SK-N-SH treated with all-trans-retinoic acid at 6 μM for 48 hours (cell line): ENCODE measurements at places on chromosomes 6 and 20.

DNA sequence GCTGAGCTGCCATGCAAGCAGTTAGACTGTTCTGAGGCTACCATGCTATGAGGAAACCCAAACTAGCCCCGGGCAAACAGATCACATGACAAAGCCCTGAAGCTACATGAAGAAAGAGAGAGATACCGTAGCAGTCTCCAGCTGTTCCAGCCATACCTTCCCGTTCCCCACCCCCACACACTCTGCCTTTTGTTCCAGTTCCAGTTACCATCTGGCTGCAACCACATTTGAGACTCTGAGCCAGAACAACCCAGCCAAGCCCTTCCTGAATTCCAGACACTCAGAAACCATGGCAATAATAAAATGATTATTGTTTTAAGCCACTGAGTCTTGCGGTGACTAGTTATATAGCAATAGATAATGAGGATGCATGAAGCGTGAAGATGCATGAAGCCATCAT is 28.3 kb downstream of the RIN2 start:
- no peak for ATAC-seq

DNA sequence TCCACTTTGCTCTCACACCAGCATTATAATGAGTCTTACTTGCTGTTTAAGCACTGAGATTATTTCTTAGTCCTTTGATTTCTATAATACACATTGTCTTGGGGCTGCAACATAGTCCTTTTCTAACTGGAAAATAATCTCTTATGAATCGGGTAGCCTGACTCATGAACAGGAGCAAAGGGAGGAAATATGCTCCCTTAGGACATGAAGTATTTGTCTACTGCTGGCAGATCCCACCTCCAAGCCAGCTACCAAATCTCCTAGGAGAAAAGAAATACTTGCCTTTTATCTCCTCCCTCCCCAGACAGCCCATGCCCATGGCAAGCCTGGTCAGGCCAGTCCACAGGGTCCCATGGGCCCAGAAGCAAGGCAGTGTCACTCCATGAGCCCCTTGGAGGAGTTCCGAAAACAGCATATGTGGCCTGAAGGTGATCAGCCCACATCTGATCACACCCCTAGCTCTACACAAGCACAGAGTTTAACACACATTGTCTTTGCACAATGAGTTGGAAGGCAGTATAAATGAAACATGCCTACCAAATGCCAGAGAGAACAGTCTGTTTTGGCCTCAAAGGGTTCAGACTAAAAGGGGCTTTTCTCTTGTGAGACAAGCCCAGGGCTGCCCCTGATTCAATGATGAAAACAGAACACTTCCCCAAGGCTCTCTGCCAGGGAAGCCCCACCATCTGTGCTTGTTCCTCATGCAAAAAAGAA is 37.1 kb upstream of the SLC4A11 start:
- no peak for ATAC-seq

DNA sequence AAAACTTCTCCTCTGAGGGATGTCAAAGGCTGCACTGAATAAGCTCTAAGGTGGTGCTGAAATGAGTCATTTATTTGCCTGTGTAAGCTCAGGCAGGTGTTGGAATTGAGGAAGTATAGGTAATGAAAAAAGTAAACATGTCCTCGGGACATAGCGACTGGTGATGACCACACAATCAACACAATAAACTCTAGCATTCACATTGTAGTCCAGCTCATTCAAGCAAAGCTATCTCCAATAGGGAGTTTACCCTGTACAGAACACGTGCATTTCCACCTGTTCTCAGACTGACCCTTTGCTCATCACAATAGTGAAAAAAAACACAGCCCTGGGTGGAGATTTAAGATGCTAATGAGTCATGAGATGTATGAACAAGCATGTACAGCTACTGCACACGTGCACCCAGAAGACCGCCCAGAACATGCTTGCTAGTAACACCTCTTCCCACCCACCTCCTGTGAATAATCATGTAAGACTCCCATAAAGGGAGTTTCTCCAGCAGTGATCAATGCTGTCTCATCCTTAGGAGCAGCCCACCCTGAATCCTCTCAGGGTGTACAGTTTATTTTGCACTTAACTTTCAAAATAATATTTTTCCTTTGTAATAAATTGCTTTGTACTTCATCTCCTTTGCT is 33.0 kb upstream of the POU5F1 start:
- ATAC-seq, result peak; percentile 63

GRCh38 chr6:125886914-125887313 is 69.7 kb upstream of the HINT3 start:
- ATAC-seq, result no peak

DNA sequence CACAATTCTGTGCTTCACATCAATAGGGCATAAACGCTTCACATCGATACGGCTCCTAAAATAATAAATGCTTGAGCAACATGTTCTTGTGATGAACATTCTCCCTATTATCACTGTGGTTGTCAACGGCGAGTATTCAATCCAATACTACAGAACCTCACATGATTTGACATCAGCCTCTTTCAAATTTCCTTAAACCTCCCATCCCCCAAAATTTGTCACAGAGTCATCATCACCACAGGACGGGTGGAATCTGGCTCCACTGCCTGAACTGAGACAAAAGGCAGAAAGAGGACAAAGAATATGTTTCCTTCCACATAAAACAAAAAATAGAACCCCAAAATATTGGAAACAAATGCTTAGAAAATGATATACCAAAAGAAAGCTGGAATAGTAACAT is 7.3 kb downstream of the THEMIS start:
- no peak for ATAC-seq

DNA sequence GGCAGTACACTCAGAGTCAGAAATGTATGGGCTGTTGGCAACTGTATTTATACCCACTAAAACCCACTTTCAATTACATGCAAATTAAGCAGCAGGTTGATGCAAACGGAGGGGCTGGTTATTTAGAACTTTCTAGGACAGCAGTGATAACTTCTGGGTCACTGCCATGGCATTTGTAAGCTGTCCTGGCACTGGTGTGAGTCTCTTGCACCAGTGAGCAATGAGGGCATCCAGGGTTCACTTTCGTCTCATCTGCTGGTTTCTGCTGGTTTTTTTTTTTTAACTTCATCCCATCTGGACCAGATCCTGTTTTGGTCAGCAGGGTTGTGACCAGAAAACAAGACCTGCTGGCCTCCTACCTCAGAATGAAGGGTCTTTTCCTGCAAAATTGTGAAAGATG is 49.2 kb downstream of the CDH26 start:
- no peak for ATAC-seq

DNA sequence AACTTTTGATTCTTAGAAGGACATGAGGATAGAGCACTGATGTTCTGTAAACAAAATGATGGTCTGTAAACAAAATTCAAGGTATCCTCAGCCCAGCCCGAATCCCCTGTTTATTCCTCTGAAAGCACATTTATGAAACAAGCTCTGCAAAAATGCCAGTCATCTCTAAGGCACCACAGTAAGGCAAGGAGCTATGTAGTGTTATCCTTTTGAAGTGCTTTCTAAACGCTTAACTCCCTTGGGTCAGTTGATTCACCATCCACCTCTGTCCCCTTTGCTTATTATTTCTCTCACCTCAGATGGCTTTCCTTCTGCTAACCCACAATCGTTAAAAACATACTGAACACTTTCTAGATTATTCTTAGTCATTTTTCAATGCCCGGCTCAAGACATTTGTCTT is 93.8 kb downstream of the ATXN1 start:
- ATAC-seq, result no peak

DNA sequence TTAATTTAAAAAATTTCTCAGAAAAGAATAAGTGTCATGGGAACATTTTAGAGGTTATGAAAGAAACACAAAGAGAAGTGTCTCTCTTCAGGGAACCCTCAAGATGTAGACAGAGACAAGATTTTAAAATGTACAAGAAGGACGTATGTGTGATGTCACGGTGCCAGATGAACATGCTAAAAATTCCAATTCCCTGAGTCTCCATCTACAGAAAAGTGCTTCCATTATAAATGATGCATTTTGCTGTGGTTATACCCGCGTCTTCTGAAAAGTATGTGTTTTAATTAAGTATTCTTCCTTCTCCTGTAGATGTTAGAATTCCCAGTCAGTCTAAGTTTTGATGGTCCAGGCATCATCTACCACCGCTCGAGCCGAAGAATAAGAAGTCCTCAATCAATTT is 489.1 kb downstream of the PREX1 start:
- peak; percentile 64 for ATAC-seq

GRCh38 chr20:33981347-33981746 is 12.4 kb upstream of the RALY start:
- no peak for ATAC-seq

- ATAC-seq, result no peak; the same call in 2 of the 3 replicates
These were observed 10.5 kb downstream of the PIGT start for GRCh38 chr20:45426320-45427016.

DNA sequence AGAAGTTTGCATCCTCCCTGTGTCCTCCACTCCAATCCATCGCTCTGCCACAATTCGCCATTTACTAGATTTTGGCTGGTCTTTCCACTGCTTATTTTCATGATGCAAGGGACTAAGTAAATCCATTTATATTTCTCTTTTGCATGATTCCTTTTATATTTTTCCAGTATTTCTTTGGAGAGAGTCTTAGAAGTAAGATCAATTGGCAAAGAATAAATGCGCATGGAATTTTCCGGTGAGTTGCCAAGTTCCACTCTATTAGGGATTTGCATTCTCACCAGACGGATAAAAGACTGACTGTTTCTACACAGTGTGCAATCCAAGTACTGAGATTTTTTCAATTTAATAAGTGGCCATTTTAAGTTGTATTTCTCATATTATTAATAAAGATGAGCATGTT is 91.7 kb upstream of the PHACTR3 start:
- ATAC-seq, result no peak

GRCh38 chr6:52595000-52595795 is 18.3 kb upstream of the TRAM2 start:
- ATAC-seq, result peak; percentile 91

DNA sequence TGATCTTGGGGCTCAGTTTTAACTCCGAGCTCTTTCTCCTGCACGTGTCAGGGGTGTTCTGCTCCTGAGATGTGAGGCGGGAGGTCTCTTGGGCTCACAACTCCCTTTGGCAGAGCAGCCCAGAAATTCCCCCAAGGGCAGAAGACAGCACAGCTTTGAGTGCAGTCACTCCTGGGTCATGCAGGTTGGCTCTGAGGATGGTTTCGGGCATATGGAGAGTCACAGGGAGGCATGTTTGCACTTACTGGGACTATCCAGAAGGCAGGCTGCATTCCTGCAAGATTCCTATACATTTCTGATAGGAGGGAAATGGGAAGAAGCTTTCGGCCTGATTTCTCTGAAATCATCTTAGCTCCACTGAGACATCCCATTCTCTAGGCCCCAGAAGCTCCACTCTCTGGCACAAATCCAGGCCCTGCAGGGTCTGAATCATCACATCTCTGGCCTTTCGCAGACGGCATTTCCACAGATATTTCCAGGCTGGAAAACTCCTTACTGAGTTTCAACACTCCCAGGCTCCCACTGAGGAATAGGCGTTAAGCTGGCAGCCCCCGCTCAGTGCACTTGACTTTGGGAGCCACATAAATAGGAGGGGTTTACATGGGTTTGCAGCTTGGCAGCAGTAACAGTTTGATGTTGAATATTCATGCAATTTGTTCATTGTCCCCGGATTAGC is 39.7 kb downstream of the AGPAT4 start:
- ATAC-seq, result peak; percentile 88

DNA sequence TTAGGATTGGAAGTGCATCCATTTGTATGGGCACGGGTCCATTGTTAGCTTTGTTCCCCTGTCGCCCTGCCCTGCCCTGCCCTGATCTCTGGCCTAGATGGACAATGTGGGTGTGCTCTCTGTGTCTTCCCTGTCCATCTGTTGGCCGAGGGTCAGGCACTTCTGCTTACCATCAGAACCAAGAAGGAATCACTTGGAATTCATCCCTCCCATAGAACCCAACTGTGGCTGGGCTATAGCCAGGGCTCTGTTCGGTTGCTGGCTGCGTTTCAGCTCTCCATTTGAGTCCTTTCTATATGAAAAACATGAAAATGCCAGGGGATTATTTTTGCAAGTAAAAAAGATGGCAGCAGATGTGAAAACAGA is 26.6 kb upstream of the TULP4 start:
- ATAC-seq, result no peak

- no peak for ATAC-seq
These were observed 167.1 kb upstream of the FUT9 start for GRCh38 chr6:95848717-95849116.

DNA sequence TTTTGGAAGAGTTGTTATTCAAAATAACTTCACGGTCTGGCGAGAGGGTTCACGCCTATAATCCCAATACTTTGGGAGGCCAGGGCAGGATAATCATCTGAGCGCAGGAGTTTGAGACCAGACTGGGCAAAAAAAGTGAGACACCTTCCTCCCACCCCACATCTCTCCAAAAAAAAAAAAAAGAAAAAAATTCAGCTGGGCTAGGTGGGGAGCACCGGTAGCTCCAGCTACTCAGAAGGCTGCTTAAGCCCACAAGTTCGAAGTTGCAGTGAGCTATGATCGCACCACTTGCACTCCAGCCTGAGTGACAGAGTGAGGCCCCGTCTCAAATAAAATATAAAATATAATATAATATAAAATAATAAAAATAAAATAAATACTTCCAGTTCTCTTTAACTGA is 10.4 kb downstream of the OR2B2 start:
- no peak for ATAC-seq

DNA sequence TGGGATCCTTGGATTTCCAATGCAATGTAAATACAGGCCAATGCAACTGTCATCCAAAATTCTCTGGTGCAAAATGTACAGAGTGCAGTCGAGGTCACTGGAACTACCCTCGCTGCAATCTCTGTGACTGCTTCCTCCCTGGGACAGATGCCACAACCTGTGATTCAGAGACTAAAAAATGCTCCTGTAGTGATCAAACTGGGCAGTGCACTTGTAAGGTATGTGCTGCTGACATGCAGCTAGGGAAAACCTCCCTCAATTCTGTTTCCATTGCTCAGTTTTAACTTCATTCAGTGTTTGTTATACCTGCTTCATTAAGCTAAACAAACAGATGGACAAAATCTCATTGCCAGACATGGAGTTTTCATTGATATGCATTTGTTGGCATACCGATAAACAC is 397.1 kb downstream of the ARHGAP18 start:
- peak; percentile 86 for ATAC-seq

DNA sequence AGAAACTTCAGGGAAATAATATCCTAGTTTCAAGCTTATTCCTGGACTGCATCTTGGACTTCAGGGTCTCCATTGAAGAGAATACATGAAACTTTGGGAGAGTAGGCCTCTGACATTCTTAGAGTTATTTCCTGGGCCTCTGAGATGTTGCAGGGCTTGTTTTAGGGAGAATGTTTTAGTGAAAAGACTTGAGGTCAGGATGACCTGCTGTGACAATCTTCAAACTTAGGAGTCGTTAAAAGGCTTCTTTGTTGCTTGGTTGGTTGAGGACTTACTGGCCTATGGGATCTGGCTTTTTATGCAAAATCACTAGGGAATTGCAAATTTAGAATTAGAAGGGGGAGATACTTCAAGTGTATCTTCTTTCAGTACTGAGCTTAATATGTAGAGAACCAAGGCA is 613.2 kb upstream of the FLRT3 start:
- ATAC-seq, result no peak

- no peak for ATAC-seq
These were observed 29.5 kb upstream of the LYRM2 start for GRCh38 chr6:89667872-89668556.

- no peak for ATAC-seq
These were observed 53.2 kb upstream of the CEP162 start for GRCh38 chr6:84280639-84281038.

GRCh38 chr20:62321521-62321948 is 18.7 kb downstream of the ADRM1 start:
- ATAC-seq, result peak; percentile 18; the same call in 1 of the 3 replicates

- peak; percentile 47; the same call in 2 of the 3 replicates for ATAC-seq
These were observed 455.7 kb upstream of the SOX4 start for GRCh38 chr6:21137700-21138335.
